ENCODE measurements at places on chromosomes 7 and 10.

DNA sequence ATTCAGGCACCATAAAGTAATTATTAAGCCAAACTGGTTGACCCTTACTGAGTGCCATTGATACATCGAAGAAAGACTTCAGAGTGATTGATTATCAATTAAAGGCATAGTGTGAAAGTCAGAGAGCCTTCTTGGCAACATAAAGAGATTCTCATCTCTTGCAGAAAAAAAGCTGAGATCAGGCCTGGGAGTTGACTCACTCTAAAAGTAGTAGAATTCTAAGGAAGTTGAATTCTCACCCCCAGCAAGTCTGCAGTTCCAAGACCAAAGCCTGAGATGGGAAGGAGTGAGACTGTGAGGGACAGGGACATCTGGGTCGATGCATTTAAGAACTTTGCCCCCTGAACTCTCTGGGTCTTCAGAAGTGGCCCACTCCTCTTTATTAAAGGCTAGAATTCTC lies 21.6 kb upstream of the ERCC6 start:
- DNase-seq = no peak

- DNase-seq = no peak
These were observed 356.3 kb upstream of the GALNT17 start for GRCh38 chr7:70775570-70776156.

DNA sequence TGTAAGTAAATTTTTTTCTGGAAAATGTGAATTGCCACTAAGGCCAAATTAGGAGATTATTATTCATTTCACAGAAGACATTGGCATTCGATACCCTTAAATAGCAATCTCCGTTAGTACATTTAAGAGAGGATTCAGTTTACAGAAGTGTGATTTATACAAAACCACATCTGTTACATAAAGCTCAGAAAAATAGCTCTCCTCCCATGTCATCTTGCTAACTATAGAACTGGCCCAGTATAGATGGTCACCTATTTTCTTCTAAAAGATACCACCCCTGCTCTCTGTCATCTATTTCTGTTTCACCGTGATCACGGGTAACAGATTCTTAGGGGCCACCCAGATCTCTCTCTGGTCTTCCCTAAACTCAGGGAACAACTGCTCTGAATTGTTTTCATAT lies 119.1 kb downstream of the HIP1 start:
- DNase-seq = no peak

- no peak for DNase-seq
These were observed 94.0 kb downstream of the GRK5 start for GRCh38 chr10:119301397-119301796.

GRCh38 chr10:338171-339037 lies 203.1 kb downstream of the ZMYND11 start:
- no peak for DNase-seq

DNA sequence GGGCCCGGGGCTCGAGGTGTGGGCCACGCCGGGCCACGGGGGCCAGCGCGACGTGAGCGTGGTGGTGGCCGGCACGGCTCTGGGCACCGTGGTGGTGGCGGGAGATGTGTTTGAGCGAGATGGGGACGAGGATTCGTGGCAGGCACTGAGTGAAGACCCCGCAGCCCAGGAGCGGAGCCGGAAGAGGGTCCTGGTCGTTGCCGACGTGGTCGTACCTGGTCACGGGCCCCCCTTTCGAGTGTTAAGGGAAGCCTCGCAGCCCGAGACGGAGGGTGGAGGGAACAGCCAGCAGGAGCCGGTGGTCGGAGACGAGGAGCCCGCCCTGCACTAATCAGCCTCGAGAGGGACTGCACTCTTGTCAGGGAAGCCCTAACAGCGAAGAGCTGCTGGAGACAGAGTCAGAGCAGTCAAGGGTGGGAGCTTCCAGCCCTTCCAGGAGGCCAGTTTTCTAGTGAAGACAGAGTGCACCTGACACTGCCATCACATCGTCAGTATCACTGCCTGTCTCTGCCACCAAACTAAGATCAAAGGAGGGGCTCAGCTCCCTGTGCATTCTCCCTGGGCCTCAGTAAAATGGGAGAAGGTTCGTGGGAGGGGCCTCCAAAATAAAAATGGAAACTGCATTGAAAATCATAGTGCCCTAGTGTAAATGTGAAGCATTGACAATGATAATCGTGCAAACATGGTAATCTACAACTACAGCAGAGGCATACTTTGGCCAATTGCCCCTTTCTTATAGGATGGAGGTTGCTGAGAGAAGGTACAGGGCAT lies 1.3 kb downstream of the MBLAC1 start:
- peak; percentile 3 for DNase-seq

DNA sequence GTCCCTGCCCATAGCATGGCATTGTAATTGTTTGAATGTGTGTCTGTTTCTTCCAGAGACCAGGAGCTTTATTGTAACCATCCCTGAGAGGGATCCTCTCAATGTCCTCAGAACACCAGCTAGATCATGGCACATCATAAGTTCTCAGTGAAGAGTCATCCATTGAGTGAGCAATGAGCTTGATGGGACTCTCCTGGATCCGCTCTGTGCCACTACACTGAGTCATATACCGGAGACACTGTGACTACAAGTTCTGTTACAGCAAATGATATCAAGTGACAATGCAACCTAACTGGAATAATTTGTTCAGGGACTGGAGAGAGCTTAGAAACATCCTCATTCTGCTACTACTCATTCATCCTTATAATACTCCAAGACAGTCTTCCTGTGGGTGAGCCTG lies 25.1 kb downstream of the MRPS24 start:
- DNase-seq = no peak

DNA sequence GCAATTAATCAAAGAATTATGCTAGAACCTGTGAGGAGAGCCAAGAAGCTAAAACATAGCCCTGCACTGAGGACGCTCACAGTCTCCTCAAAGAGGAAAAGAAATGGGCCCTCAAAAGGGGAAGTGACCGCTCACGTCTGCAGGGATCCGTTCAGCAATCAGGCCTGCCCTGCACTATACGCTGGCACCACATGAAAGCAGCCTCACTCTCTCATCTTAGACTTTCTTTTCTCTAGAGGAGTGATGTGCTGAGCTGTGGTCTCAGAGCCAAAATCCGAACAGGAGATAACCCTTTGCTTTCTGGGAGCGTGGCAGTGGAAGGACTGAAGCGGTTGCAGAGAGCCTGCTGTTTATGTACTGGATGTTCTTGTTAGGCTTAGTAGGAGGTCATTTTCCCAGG lies 6.3 kb upstream of the IL2RA start:
- no peak for DNase-seq

- DNase-seq = no peak
These were observed 31.8 kb upstream of the GPAM start for GRCh38 chr10:112215342-112215774.

DNA sequence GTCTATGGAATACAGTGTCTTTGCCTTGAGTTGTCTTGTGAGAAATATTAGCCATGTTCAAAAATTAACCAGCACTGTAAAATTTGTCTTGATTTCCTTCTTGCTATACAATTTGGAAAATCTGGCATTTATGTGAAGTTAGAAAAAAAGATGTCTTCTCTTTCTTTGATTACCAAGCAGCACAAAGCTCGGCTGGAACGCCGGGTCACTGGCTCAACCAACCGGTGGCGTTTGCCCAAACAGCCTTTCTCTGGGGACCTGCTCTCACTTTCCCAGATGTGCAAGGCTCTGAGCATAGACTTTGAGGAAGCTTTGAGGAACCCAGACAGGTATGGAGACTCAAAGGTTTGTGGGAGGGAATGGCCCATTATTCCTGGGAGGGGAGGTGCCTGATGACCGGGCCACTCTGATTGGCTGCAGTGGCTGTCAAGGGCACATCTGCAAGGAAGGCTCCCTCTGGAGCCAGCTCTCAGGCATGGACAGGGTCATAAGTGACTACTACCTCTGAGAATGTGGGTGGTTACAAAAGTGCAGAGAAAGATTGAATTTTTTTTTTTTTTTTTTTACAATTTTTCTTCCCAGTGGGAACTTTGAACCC lies 5.6 kb downstream of the BTBD16 start:
- DNase-seq = no peak

DNA sequence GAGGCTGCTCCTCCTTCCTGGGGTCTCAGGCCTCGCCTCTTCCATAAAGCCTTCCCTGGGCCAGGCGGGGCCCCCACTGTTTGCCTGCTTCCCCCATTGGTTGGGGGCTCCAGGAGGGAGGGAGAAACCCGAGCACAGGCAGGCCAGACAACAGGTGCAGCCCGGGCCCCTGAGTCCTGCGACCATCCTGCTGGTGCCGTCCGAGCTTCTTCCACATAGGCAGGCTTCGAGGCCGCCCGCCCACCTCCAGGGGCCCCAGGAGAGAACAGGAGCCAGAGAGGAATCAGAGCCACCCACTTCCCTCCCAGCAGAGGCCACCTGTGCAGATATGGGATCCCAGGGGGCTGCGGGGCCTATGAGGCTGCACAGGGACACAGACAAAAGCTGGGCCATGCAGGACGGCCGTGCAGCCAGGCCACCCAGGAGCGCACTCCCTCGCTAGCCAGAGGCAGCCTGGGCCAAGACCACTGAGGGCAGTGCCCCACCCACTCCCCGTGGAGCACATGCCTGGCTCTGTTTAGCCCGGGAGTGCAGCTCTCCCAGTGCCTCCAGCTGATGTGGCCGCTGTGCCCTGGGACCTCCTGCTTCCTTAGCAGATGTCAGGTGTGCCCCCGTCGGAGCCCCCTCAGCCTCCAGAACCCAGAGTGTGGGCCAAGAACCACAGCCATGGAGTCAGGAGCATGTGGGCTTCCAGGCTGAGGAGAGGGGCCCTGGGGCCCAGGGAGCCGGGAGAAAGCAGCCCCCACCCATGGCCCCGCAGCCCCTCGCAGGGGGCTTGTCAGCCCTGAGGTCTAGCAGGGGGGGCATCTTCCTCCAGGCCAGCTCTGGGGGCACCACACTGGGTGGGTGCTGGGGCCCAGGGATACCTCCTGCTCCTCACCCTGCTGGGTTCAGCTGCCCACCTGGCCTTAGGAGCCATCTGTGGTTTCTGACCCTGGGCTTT lies 59.9 kb upstream of the INPP5A start:
- DNase-seq = no peak
